ENCODE measurements at places on chromosomes 3 and 15.

DNA sequence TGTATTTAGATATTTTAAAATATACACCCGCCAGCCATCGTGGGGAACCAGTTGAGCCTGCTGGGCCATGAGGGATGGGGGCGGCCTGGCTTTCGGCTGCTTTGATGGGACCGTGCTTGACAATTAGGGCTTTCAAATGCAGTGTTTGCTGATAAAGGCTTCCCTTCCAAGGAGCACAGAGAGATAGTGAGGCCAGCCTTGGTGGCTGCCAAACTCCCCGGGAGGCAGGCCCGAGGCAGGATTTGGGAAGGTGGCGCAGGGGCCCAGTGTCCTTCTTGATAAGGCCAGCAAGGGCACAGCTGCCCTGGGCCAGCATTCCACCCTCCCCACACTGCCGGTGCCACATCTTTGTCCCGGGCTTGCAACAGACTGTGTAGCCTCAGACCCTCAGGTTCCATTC lies 75.6 kb downstream of the LINGO1 start:
- DNase-seq, result no peak

DNA sequence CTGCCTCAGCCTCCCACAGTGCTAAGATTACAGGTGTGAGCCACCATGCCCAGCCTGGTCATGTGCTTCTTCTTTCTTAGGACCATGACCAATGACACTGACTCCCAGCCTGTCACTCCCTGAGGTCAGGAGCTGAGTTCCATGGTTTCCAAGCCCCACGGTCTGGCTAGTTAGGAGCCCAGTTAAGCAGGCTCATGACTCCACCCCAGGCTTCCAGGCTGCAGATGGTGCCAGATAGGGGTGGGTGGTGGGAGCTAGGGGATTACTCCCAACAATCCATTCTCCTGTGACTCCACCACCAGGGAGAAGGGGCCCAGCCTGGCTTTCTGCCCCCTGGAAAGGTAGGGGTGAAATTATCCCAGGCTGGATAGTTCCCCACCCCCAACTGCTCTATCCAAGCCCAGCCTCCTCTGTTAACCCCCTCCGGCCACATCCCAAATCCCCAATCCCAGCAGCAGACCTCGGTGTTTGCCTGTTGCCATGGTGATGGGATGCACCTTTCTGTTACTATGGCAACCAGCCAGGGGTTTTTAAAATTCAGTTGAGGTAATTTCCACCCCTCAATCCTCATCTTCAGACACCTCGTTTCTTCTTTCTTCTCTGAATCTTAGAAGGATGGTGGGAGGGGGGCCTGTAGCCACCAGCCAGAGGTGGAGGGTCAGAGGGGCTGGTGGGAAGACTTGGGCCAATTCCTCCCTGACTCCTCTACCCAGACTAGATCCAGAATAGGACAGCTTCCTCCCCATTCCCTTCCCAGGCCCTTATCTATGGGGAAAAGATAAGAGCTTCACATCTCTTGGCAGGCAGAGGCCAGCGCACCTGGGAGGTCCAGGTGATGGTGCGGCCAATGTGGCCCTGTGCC lies 22.5 kb upstream of the SEMA3F start:
- DNase-seq, result no peak

DNA sequence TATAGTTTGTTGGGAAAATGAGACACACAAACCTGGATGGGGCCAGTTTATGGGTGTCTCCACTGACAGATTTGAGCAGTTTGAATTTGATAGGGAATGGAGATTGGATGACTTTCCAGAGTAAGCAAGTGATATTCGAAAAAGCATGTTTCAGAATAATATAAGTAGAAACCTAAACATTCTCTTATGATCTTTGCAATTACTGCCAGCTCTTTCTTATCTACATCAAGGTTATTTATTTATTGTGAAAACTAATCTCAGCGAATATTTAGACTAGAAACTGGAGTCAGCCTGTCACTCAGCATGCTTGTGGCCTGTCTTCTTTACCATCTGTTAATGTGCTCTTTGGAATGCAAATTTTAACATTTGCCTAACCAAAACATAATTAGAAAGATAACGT lies 57.8 kb upstream of the SPPL2A start:
- no peak for DNase-seq

DNA sequence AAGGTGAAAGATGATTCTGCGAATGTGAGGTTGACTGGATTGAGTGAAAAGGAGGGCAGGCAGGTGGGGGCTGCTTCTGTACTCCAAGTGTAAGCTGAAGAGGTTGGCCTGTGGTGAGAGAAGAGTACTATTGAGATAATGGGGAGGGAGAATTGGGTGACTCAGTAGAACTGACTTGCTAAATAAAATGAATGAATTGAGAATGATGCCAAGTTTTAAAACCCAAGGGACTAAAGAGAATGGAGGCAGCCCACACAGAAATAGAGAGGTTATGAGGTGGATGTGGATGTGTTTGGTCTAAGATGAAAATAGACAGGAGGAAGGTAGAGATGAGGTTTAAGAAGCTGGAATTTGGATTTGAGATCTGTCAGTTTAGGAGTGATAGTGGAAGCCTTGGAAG lies 5.9 kb downstream of the MME start:
- no peak for DNase-seq

DNA sequence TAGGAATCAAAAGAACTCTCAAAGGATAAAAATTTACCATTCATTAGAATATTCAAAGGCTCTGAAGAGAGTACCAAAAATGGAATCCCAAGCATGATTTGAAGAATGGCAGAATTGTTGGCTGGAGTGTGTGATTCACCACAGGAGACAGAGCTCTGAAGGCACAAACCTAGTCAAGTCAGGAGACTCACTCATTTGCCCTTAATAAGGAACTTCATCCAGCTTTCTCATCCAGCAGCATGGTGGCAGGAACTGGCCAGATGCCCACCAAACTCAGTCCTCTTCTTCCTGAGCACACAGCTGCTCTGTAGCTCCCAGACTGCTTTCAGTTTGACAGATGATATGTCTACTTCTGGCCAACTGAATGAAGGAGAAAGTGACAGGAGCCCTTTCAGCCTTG lies 16.5 kb upstream of the HEG1 start:
- DNase-seq, result no peak

DNA sequence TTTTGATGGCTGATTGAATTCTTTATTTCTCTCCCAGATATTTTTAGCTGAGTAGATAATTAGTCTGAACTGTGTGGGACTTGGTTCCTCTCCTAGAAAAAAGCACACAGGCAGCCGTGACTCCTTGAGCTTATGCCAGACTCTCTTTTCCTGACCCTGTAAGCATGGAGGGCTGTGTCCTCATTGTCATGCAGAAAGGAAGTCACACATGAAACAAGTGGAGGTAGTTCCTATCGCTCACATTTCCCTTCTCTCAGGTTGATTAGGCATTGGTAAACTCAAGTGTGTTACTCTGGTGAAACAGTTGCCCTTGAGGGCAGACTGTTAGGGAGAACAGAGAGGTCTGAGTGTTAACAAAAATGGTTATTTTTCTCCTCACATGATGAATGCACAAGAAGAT lies 6.3 kb upstream of the RTP4 start:
- DNase-seq, result no peak

DNA sequence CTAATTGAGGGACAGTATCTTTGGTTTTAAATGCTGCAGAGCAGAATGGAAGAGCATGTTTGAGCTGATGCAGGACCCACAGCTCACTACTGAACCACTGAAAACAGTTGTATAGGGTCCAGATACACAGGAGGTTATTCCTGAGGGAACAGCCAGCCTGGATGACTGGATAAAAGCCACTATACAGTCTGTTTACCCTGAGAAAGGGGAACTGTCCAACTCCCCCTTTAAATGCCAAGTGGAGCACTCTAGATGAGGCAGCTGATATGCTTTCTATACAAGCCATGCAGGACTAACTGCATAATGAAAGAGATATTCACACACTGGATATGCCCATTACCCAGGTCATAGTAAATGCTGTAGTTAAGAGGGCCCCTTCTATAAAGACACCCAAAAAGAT lies 138.6 kb downstream of the IMPG2 start:
- no peak for DNase-seq

GRCh38 chr3:115074502-115074901 lies 72.6 kb downstream of the ZBTB20 start:
- no peak for DNase-seq

DNA sequence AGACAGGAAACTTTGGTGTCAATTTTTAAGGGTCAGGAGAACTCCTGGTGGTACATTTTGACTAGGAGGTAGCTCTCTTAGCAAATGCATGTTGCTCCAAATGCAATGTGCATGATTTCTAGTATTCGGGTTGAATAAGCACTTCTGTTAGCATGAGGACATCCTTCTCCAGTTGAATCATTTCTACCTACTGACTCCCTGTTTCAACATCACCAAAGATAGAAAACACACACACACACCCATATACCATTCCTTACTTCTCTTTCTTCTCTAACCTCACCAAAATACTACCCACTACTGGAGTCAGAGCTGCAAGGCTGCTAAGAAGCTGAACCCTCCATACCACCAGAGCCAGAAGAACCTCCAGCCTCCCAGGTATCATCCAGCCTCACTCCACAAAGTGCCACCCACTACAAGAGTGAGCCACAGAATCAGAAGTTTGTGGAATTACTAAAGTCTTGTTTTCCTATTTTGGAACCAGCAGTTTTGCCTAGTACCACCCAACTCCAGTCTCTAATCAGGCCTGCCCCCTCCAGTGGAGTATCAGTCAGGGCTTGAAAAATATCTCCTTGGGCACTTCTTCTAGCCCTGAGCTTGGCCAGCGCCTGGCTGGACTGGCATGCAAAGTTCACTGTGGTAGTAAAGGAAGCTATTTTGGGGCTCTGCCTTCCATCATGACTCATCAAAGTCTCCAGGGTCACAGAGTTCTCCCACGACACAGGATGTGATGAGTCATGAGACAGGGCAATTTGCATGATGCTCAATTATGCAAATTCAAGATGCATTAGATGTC lies 110.3 kb downstream of the CYP19A1 start:
- DNase-seq, result peak; percentile 20

- DNase-seq, result no peak
Observed at GRCh38 chr3:4838621-4839022, 140.6 kb upstream of the BHLHE40 start.

GRCh38 chr3:25897019-25897418 lies 107.1 kb downstream of the OXSM start:
- no peak for DNase-seq

- DNase-seq, result peak; percentile 48
Observed at GRCh38 chr3:183844606-183845005, 19.2 kb upstream of the MAP6D1 start.

DNA sequence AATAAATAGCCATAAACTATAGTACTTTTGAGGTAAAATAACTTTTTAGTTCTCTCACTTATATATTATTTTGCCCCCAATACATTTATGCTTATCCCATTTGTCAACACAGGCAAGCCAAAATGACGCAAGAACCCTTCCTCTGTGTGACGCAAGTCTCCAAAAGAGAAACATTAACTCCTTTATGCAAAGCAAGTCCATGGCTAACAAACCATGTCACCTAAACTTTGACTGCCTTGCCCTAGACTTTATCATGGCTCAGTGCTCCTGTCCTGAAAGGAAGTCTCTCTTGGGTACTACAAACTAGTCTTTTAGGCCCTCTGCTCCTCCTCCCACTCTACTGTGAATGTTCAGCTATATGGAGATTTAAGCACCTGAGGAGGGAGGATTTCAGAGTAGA lies 230.5 kb downstream of the UNC13C start:
- DNase-seq, result no peak

DNA sequence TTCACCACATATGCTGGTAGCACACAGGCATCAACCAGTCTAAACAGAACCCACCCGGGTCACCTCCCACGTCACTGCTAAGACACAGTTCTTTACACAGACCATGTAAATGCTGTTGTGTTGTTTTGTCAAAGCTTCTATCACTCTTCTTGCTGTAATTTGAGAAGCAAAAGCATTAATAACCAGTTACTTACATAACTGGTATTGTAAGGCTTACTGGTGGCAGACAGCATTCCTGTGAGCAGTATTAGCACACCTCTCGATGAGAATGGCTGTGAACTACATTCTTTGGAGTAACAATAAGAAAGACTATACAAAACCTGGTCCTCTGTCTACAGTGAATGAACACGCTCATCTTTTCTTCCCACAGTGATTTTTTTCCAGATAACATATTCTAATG lies 479.2 kb downstream of the LPP start:
- no peak for DNase-seq

- DNase-seq, result no peak
Observed at GRCh38 chr3:37148208-37148607, 26.2 kb downstream of the LRRFIP2 start.

Data from retinal pigment epithelial cell (primary cell).